Epithelial cell of proximal tubule (primary cell): ENCODE measurements at places on chromosomes 3 and 15.
A peak's percentile ranks its signal among the peaks of the same experiment; 100 is the strongest.

DNA sequence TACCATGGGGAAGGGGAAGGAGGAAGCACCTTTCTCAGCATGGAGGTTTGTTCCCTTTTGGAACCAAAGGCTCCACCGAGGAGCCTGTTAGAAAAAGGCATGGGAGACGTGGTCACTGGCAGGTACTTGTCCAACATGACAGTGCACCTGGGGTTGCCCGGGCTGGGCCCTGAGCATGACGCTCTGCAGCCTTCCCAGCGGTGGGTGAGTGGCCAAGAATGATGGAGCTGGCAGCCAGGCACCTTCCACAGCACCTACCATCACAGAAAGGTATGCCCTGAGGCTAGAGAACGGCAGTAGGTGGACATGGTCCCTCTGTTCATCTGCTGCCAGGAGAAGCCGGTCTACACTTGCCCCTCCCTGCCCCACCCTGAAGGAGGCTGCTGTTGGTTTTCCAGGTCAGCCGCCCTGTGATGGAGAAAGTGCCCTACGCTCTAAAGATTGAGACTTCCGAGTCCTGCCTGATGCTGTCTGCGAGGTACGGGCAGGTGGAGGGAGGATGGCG is 29.0 kb upstream of the NR2C2 start:
- DNase-seq = no peak

- no peak for DNase-seq
Observed at GRCh38 chr3:19093084-19093483, 55.2 kb upstream of the KCNH8 start.

DNA sequence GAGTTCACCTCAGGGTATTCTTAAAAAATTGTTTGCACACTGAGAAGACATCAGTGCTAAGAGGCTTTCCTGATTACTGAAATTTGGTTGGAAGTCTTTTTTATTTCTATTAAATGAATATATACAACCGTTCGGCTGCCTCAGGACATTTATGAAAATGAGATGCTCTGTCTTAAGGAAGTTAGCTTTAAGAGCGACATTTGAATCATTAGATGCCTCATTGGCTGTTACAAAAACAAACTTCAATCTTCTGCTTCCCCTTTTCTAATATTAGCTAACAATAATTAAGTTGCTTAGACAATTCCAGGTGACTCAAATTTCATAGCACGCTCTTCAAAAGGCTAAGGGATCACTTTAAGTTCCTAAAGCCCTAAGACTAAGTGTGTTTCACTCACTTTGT is 673.7 kb downstream of the FHIT start:
- no peak for DNase-seq

DNA sequence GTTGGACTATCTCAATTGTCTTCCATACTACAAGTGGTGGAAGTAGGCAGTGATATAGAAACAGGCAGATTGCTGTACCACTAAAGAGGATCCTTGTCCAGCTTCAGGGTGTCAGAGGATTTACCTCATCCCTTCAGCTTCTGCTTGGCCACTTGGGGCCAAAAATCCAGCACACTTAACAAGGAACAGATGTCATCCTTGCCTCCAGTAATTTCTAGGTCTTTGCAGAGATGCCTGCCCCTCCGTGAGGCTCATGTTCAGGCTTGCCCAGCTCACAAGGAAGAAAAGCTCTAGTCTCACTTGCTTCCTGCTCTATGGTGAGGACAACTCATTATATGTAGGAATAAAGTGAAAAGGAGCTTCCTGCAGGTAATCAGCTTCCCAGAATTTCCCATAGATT is 510.3 kb downstream of the EPHA3 start:
- no peak for DNase-seq

GRCh38 chr3:187236962-187237361 is 39.7 kb downstream of the RTP1 start:
- no peak for DNase-seq

DNA sequence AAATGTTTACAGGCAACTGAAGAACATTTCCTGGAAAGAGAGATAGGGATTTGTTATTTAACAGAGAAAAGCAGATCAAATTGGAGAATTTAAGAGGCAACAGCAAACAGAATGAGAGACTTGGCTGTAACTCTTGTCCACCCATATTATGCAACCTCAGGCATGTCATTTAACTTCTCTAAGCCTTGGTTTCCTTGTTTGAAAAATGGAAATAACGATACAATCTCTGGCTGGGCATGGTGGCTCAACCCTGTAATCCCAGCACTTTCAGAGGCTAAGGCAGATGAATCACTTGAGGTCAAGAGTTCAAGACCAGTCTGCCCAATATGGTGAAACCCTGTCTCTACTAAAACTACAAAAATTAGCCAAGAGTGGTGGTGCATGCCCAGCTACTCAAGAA is 23.7 kb downstream of the ARRDC4 start:
- DNase-seq = no peak

- no peak for DNase-seq
Observed at GRCh38 chr15:74121039-74121438, 9.3 kb upstream of the ISLR2 start.

- peak; percentile 7 for DNase-seq
Observed at GRCh38 chr3:189626286-189626685, 4.9 kb upstream of the TP63 start.

- no peak for DNase-seq
Observed at GRCh38 chr3:150410311-150411105, 2.4 kb downstream of the TSC22D2 start.
